Stimulated activated CD4-positive, alpha-beta T cell treated with anti-CD3 and anti-CD28 coated beads, Interleukin-4, amount 100 ng/mL, for 24 hours (primary cell): ENCODE measurements at places on chromosomes 16 and 17.

- no peak for DNase-seq
These were observed 339.0 kb downstream of the SNX29 start for GRCh38 chr16:12315330-12316136.

DNA sequence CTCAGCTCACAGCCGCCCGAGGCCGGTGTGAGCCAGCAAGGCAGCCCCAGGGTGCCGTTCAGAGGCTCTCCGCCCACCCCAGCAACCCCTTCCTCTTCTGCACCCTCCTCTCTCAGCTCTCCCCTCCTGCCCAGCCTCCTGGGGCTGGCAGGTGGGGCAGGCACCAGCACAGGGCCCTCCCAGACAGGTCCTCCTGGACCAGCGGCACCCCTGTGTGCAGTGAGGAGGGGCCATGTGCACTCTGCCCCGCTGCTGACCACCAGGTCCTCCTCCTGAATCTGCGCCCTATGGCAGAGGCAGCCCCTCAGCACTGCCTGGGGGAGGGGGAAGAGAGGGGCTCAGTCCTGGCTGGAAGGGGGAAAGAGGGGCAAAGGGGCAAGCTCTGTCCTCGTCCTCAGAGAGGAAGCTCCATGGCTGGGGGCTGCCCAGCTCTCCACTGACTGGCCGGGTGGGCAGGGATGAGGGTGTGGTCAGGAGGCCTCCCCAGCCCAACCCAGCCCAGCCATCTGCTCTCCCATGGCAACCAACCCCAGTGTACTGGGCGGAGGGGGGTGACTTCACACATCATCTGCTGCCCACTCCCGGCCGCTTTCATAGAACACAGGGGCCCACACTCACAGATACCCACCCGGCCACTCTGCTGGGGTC lies 5.4 kb upstream of the BCAR1 start:
- DNase-seq: no peak

DNA sequence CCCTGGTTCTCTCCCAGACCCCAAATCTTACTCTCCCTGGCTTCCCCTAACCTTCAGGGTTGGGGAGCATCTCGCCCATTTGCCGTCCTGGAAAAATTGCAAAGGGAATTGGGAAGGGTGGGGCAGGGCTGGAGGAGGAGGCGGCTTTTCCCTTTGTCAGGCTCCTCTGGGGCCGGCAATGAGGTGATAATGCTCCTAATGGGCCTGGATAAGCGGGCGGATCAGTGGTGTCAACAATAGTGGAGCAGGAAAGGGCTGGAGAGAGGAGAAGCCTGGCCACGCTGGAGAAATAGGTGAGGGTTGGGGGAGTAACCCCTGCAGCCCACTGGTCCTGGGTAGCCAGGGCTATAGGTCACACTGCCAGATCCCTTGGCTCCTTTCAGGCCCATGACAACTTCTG lies 12.3 kb downstream of the SCN4A start:
- no peak for DNase-seq

DNA sequence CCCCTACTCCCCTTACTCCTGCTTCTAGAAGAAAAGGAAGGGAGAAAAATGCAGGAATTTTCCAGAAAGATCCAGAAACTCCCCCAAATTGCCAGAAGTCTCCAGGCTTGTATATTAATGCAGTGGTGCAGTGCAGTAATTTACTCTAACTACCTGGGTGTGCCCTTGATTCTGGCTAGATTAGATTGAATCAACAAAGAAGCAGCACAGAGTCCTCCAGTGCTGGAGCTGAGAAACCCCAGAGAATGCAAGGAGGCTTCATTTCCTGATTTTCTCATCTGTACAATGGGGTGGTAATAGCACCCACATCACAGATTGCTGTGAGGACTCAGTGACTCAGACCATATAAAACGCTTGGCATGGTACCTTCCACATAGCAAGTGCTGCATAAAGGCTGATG lies 247.3 kb upstream of the RPL38 start:
- no peak for DNase-seq

DNA sequence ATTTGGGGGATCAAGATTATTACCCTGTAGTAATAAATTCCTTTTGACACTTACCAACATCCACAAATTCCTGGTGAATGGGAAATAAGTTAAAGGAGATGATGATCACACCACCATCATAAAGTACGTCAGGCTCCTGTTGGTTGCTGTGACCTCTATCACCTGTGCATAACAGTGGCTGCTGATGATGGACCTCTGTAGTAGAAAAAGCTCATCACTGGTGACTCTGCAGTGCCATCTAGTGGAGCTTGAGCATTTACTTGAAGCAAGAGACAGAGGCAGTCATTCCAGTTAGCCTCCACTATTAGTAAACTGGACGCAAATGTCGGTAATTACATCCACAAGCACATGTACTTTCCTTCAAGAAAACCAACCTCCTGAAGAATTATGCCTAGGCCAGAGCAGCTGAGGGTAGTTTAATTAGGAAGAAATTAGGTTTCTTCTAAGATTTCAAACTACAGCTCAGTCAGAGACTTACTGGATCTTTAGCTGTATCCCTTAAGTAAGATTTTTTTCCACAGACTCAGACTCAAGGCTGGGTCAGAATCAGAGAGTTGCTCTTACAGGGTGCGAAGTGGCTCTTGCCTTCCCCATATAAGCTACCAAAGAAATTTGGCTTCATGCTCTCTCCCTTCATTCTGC lies 39.3 kb downstream of the CYB561 start:
- DNase-seq: peak; percentile 81

DNA sequence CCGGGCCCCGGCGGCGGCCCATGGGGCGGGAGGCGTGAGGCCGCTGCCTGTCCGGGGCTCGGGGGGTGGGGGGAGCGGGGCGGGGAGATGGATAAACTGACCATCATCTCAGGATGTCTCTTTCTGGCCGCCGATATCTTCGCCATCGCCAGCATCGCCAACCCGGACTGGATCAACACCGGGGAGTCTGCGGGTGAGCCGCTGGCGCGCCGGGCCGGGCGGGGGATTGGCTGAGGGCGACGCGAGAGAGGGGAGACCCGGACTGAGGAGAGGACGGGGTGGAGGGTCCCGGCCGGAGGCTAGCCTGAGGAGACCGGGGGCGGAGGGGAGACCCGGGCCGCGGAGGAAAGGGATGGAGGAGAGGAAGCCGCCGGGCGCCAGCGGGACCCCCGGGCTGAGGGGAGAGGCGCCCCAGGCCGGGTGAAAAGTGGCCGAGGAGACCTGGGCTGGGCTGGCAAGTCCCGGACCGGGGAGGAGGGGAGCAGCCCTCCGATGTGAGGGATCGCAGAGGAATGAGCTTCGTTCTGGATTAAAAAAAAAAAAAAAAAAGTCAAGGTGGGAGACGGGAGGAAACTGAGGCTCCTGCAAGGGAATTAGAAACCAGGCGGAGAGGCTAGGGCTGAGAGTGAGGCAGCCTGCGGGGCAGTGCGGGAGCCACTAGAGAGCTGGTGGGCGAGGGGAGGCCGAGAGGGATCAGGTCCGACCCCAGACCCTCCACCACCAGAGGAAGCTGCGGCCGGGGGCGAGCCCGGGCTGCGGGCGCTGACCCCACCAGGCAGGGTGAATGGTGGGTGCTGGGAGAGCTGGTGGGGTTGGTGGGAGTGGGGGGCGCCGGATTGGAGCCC lies 526 bp downstream of the MOSMO start:
- peak; percentile 16 for DNase-seq

DNA sequence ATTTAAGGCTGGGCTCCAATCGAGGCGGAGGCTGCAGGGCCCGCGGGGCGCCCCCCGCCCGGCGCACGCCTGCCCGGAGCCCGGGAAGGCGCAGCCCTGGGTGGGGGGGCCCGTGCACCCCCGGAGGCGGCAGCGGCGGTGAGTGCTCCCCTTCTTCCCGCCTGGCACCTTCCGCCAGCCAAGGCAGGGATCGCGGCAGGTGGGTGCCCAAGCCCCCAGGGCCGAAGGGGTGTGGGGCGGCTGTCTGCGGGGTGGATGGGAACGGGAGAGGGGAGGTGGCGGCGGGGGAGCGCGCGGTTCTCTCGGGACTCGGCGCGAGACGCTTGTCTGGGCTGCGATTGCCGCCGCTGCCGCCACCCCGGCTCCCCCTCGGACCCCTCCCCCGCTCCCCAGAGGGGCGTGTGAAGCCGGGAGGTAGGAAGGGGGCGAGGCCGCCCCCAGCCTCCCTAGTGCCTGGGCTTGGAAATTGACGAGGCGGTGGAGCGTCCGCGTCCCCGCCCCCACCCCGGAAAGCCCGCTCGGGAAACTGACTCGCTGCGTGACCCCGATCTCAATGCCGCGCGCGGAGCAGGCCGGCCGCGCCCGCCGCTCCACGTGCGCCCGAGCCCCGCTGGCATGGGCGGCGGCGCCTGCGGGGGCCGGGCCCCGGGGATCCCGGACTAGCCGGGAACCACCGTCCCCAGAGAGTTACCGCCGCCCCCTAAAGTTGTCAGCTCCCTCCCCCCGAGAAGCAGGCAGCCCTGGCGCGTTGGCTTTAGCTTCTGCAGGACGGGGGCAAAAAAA lies 231.5 kb downstream of the MRTFB start:
- DNase-seq: no peak

GRCh38 chr16:26747760-26748159 lies 319.0 kb upstream of the C16orf82 start:
- DNase-seq: no peak

DNA sequence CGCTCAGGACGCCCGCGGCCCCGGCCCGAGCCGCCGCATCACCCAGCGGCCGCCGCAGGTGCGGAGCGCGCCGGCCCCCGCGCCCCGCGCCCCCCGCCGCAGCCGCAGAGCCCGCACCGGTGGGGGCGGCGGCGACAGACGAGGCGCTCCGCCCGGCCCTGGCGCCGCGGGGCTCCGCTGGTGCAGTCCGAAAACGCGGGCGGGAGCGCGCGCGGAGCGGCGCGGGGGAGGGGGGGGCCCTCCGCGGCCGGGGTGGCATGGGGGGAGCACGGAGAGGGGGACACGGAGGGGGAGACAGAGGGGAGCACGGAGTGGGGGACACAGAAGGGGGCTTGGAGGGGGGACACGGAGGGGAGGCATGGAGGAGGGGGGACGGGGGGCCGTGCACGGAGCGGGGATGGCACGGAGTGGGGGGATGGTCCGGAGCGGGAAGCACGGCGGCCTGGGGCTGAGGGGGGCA lies at the start of gene AATK:
AATK (minus strand) TSS at position 189 of the 460 bp plus-strand sequence. CDS start 229 bp downstream, outside the sequence.
- no peak for DNase-seq

DNA sequence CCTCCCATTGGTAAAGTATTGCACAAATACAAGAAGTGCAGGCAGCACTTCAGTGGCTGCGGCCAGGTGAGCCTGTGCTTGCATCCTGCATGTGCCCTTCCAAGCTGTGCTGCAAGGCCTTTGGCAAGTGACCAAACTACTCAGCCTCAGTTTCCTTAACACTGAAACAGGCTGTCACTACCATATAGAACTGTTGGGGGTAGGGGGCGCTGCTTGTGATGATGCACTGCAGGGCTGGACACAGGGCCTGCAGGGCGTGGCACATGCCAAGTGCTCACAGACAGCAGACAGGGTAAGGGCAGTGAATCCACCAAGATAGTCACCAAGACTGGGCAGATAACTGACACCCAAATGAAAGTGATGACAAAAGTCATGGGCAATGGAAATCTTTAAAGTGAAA lies 65.6 kb upstream of the SREBF1 start:
- DNase-seq: no peak

DNA sequence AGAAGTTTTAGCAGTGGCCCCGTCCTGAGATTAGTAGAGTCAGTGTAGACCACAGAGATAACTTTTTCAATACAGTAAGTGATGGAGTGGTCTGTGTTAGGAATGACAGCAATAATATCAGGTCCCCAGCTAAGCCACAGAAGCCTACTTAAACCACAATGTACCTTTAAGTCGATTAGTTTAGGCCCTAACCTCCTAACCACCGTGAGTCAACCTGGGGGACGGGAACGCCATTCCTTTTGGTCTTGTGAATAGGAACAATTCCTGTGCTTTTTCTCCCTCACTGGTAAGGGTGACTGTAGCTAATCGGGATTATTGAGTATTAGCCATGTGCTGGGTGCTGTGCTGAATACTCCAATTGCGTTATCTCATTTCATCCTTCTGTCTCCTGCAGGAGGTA lies 14.0 kb downstream of the YPEL2 start:
- no peak for DNase-seq

GRCh38 chr17:65529761-65530522 lies 31.5 kb downstream of the AXIN2 start:
- DNase-seq: no peak

- DNase-seq: no peak
These were observed 73.8 kb upstream of the IRX5 start for GRCh38 chr16:54856871-54857270.

GRCh38 chr17:19237389-19238166 lies 412 bp downstream of the EPN2 start:
- DNase-seq: peak; percentile 18

DNA sequence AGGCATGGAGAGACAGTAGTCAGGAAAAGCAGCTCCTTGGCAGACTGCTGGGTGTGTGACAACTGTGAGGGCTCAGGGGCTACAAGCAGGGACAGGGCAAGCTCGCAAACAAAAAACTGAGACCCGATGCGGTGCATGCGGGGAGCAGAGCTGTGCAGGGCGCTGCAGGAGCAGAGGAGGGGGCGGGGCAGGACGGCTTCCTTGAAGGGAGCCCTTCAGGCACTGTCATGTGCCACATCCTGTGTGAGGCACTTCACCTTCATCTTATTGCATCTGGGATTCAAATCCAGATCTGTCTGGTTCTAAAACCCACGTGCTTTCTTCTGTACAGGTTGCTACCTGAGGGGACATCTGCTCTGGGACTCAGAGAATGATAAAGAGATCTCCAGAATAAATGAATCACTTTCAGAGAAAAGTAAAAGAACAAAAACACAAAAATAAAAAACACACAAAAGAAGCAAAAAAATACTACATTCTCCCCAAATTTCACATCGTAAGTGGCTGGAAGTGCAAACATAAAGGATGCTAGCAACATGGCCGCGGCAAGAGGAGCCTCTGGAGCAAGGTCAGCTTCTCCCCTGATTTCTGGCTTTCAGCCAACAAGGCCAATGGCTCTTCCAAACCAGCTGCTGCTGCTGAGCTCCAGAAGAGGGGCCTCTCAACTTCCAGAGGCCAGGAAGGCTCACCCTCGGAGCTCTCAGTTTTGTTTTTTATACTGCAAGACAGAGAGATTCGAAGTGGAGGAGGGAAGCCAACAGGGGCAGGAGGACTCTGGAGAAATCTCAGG lies 14.2 kb downstream of the LYRM9 start:
- peak; percentile 25 for DNase-seq
